ENCODE measurements at places on chromosomes 1 and 21.

DNA sequence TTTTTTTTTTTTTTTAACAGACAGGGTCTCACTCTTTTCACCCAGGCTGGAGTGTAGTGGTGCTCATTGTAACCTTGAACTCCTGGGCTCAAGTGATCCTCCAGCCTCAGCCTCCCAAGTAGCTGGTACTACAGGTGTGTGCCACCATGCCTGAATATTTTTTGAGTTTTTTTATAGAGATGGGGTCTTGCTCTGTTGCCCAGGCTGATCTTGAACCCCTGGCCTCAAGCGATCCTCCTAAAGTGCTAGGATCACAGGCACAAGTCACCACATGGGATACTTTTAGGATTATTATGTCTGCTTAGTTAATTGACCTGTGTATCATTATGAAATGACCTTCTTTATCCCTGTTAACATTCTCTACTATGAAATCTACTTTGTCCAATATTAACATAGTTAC is 38.0 kb downstream of the RASSF5 start:
- DNase-seq = no peak

GRCh38 chr1:96649301-96649700 is 72.3 kb upstream of the PTBP2 start:
- no peak for DNase-seq

- DNase-seq = peak; percentile 48
Observed at GRCh38 chr1:40945491-40945973, 34.0 kb upstream of the CTPS1 start.

DNA sequence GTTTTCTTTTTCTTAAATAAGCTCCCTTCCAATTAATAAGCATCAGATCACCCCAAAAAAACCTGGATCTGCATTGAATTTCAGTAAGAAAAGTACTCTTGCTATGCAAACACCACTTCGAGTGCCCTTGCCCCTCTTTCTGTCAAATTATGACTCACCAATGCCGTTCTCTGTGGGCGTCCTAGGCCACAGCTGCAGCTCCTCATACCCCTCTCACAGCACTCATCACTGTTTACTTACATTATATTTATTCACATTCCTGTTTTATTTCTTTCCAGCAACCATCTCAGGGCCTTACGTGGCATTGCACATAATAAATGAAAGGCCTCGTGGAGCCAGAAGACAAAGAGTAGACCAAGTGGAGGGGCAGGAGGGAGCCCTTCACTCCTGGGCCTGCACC is 99.1 kb upstream of the CTTNBP2NL start:
- DNase-seq = no peak

GRCh38 chr21:14531757-14532316 is 14.3 kb downstream of the SAMSN1 start:
- DNase-seq = no peak

DNA sequence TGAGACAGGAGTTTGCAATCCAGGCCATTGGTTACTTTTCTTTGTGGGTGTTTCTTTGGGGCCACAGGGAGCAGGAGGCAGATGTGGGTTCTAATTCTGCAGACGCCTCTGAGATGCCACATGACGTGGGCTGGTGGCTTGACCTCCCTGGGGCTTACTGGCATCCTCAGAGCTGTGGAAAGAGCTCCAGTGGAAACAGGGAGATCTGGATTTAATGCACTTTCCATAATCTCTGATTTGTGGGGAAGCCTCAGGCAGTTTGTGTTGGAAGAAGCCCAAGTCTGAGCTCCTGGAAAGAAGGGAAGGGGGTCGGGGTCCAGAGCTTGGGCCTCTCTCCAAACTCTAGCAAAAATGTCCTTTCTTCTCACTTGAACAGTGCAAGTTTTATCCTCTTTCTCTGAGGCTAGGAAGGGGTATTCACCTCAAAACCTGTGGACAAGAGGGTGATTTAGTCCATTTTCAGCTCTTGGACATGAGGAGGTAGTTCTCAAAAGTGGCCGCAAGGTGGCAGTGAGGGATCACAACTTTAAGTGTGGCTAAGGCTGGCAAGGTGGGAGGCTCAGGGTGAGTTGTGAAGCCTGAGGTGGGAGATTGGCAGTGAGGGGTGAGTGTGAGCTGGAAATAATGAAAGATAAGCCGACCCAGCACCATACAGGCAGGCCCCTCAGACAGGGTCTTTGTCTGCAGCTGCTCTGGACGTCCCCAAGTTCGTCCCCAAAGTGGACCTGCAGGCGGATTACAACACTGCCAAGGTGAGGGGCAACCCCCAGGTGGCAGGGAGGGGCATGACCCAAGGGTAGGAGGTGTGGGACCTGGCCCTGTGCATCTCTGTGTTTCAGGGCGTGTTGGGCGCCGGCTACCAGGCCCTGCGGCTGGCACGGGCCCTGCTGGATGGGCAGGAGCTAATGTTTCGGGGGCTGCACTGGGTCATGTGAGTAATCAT is 9.2 kb downstream of the IKBKE start:
- peak; percentile 61 for DNase-seq
